ENCODE measurements at places on chromosomes 3 and 15.

DNA sequence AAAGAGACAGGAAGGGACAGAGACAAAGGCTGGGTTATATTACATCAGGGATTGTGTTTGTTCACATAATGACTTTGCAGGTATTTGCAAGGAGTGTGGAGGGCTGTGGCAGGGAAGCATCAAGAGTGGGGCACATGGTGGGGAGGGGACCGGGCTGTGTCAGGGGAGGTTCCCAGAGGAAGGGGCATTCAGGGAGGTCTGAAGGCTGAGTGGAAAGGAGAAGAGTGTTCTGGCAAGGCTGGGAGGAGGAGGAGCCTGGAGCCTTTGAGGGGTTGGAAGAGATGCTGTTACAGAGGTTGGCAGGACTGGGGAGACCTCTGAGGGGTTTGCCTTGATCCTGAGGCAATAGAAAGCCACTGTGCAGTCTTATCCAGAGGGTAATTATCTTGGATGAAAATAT lies 49.4 kb downstream of the EXOG start:
- DNase-seq, result no peak

- no peak for DNase-seq
Measured at GRCh38 chr15:70524470-70524869, 238.9 kb downstream of the UACA start.

DNA sequence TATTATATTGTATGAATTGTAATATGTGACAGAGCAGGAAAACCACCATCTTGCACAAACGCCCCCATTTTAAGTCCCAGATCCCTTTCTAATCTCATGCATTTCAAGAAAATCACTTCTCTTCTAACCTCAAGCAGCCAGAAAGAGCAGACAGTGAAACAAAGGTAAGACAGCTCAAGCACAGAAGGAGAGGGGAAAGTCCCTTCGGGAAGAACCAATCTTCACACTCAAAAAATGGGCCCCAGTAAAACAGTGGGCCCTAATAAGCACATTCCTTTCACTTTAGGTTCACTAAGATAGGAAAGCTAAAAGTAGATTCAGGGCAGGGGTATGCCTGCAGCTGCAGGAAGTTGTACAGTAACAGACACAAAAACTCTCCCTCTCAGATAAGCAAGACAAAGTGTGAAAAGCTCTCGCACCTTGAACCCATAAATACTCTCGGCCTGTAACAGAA lies 1268.7 kb downstream of the SI start:
- no peak for DNase-seq

DNA sequence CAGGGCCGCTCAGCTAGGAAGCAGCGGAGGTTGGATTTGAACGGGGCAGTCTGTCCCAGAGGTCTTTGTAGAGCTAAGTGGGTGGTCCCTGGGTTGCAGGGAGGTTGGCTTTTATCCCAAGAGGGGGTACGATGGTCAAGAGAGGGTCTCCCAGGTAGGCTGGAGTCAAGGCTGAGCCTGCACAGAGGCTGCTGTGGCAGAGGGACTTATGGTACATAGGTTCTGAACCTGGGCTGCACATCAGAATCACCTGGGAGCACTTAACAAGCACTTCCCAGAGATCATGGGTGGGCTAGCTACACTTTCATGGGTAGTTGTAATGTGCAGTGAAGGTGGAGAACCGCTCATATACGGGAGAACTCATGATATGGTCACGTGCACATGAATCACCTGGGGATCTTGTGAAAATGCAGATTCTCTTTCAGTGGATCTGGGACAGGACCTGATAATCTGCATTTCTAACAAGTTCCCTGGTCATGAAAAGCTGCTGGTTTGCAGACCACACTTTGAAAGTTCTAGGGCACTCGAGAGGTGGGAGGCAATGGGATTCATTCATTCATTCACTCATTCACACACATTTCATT lies 2.9 kb upstream of the RASGRF1 start:
- DNase-seq, result no peak

DNA sequence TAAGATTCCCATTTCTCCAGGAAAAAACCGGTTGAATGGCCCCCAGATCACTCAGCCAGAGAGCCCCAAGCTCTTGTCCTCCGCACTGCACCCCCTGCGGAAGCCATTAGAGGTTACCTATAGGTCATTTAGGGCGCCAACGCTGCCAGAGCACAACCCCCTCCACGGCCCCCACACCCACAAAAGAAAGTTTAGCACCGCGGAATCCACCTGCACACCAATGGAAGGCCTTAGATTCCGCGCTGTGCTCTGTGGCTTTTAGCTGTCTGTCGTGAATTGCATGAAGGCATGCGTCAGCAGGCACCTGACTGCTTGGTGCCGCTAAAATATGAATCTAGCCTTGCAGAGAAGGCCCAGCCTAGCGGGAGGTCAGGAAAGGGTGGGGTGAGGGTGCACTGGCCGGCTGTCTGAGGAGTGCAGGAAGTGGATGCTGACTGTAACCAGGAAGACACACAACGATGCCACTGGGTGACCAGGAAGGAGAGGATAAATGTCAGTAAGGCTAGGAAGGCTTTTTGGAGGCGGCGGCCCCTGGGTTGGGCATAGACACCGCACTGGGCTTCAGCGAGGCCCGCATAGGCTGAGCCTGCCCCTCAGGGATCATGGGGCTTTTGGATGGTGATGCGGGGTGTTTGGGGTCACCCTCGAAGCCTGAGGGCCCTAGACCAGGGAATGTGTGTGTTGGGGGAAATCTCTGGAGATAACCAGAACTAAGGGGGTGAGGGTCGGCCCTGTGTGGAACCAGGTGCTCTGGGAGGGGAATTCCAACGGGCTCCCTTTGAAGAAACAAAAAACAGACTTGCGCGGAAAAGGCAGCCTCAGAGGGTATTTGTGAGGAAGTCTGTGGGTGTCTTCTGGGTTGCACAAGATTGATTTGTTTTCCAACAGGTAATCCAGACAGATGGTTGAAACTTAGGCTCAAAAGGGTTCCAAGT lies 976 bp upstream of the NUP210 start:
- no peak for DNase-seq

DNA sequence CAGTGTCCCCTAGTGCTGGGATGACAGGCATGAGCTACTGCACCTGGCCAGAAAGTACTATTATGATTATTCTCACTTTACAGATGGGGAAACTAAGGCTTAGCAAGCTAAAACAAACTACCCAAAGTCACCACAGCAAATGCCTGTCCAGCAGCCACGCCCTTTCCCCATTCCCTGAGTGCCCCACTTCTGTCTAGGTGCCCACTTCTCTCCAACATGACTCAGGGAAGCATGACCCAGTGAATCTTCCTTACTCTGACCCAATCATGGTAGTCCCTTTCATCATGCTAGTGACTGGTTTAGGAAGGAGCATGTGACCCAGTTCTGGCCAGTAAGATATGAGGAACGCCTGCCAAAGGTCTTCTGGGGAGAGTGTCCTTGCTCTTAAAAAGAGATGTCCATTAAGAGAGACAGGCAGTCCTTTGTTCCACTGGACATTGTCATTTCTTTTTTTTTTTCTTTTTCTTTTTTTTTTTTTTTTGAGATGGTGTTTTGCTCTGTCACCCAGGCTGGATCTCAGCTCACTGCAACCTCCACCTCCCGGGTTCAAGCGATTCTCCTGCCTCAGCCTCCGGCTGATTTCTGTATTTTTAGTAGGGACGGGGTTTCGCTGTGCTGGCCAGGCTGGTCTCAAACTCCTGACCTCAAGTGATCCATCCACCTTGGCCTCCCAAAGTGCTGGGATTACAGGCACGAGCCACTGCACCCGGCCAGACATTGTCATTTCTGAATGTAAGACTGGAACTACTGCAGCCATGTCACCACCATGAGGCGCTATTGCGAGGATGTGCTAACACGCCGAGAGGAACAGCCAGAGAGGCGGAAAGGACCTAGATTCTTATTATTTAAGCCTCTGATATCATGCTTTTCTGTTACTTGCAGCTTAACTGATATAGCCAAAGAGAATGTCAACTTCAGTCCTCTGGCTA lies 19.8 kb downstream of the MEGF11 start:
- DNase-seq, result no peak

GRCh38 chr3:85567071-85567676 lies 608.4 kb downstream of the CADM2 start:
- DNase-seq, result no peak

DNA sequence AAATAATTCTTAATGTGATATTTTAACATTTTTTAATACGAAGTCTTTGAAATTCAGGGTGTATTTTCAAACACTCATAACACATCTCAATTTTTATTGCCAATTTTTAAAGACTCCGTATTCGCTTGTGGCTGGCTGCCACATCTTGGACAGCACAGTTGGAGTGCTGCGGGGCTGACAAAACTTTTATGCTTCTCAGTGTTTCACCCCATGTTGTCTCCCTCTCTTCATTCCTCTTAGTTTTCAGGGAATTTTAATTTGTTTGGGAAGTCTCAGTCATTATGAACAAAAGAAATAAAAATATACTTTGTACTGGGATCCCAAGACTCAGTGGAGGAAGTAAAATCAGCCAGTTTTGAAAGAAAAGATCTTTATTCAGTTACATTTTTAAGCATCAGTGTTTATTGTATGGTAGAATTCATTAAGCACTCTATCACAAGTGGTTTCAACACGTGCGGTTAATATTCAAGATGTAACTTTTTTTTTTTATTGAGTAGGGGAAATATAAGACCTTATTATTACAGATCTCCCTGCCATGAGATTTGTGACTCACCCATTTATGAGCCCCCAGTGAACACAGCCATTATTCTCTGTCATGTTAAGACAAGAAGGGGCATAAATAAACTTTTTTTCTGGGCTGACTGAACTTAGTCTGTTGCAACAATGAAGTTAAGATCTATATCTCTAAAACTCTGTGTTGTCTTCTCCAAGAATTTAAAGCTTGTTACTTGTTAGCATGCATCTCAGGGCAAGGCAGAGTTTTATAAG lies 26.8 kb downstream of the KAT2B start:
- peak; percentile 68 for DNase-seq

DNA sequence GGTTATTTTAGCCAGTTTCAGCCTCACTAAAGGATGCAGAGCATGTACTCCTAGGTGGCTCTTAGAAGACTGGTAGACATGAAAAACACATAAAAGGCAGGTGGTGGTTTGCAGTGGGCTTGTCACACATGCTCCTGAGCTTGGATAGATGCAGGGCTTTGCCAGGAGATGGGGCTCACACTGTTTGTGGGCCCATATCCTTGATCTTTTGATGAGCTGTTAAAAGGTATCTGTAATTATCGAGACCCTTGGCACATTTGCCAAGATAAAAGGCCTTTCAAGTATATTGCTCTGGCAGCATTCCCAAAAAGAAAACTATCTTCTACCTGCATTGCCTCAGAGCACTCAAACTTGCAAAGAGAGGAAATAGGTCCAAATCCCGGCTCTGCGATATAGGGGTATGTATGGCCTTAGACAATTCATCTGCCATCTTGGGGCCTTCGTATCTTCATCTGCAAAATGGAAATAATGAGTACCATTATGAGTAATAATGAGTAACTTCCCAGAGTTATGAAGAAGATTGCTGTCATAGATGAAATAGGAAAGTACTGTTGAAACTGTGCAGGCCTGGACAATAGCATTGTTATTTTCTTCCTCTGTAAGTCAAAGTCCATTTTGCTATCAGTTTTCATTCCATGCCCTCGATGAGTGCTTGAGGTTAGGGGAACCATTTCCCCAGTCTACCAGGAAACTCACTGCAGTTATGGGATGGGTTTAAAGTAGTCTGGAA lies 172.7 kb downstream of the SYNPR start:
- no peak for DNase-seq

DNA sequence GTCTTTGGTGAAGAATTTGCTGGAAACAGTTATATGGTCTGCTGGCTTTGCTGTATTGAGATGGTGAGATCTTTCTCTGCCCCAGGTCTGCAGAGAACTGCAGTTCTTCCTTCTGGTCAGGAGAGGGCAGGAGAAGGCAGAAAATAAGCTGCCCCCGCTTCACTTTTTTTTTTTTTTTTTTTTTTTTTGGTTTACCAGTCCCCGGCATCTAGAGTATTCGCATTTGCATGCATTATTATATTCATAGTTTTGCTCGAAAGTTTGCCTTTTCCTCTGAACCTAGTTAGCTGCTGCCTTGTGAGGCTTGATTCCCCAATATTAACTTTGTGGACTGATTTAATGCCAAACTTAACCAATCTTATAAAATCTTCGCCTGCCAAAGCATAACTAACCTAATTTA lies 10.6 kb upstream of the PARL start:
- no peak for DNase-seq

DNA sequence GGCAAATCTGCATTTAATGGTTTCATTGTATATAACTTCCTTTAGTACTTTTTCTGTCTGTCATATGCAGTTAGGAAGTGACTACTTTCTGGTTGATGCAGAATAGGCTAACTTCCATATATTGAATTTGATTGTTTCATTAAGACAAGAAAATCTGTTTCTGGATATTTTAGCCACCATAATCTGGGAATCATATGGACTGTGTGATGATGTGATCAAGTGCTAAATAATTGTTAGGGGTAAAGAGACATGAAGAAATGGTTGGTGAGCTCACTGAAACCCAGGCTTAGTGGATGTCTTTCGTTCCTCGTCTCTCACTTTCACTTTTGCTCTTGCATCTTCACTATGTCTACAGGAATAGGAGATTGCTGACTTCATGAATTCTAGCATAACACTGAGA lies 3.5 kb upstream of the MNS1 start:
- no peak for DNase-seq

DNA sequence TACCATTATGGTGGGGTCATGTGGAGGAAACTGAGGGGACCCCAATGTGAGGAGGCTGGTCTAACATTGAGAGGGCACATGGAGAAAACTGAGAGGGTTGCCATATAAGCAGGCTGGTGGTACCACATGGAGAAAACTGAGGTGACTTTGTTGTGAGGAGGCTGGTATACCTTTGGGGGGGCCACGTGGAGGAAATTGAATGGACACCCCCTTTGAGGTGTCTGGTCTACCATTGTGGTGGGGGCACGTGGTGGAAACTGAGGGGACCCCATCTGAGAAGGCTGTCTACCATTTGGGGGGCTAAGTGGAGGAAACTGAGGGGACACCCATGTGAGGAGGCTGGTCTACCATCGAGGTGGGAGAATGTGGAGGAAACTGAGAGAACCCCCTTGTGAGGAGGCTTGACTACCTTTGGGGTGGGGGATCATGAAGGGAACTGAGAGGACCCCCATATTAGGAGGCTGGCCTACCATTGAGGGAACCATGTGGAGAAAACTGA lies 163.8 kb downstream of the FBLN2 start:
- DNase-seq, result no peak

DNA sequence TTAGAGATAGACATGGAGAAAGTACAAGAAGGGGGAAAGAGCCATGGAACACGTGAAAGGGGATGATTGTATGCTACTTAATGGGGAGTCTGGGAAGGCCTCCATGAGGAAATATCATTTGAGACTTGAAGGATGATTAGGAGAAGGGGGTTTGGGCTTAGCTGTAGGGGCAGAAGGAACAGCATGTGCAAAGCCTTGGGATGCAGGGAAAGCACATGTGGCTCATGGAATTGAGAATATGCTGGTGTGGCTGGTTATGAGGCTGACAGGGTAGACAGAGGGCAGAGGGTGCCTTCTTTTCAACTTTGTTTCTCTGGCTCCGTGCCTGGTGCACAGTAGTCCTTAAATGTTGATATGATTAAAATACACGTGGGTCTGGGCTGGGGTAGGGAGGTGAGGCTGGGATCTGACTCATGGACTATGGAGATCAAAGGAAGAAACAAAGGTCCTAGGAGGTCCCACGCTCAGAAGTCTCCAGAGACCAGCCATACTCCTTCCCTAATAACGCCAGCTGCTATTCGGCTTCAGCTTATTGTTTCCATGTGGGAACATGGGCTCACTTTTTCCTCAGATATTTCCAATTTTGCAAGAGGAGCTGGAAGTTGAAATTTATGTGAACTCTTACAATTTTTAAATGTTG lies 1.1 kb downstream of the GTF2E1 start:
- DNase-seq, result peak; percentile 19

Data from right hindlimb (tissue), 1 donor.